ENCODE measurements at places on chromosomes 11 and 22.

- DNase-seq: no peak
These were observed 268.5 kb downstream of the SOX6 start for GRCh38 chr11:16087886-16088285.

DNA sequence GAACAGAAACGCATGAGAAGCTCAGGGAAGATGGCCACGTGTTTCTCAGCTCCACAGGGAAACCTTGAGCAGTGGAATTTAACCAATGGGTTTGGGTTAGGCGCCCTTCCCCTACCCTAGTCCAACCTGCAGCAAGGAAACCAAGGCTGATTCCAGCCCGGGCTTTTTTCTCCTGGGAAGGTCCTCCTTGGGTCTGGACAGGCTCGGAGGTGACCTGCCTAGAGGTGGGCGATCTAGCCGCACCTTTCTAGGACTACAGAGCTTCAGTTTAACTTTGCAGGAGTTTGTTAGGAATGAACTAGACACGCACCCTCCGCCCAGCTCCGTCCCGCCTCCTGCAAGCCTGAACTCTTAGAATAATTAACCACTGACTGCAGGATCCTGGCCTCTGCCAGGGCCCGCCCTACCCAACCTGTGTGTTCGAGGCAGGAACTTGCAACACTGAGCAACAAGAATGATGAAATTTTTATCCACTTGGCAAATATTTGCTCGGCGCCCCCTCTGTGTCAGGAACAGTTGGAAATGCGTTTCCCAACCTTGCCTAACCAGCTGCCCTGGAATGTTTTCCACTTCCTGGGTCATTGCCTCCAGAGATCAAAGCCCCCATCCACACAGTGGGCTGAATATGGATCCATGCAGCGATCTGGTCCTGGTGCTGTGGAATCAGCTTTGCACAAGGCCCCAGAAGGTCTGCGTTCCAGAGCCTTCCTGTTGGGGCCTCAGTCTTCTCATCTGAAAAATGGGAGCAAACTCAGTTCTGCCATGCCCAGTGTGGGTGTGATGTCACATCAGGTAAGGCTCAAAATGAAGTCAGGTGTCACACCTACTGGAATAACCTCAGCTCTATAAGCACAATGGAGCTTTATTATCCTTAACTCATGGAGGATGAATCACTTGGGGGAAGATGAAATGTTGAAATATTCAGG lies 13.3 kb downstream of the MPST start:
- DNase-seq: no peak

DNA sequence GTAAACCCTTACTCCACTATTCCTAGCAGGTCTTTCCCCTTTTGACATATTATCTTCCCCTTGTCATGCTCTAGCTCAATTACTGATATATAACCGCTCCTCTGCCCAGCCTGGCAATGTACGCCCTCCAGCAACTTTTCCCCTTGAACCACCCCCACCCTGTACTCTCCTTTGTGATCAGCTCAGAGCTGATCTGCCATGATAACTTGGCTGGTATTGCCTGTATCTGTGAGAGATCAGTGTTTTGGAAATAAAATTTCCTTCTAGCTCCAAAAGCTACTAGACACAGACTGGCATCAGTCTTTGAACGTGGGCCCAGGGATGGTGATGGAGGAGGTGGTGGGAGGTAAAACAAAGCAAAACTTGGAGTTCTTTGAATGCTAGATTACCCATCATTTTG lies 42.9 kb downstream of the DIXDC1 start:
- DNase-seq: no peak

DNA sequence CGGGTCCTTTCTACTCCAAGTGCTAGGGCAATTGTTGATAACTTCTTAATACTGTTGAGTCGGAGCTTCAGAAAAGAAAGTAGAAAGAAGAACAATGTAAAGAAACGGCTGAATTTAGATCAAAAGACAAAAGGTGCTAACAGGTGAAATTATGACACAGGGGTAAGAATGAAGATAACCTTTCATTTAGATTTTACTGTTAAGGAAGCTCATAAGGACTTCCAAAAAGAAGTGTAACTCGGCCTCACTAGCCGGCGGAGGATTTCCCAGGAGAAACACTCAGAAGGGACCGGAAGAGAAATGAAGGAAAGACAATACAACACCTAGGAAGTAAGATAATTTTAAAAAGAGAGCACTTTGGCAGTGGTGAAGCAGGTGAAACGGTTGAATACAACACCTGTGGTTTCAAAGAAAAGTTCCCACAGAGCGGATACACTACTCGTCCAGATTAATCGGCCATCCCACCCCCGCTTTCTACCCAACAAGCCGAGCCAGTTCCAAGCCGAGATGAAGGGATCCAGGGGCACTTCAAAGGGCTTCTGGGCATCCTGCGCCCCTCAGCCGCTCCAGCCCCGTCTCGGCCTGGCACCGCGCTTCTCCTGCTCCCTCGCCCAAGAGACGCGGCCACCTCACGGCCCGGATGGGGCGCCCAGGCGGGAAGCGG lies 737 bp downstream of the PPP2R1B start:
- DNase-seq: no peak

- DNase-seq: no peak
These were observed 430 bp downstream of the CDC42EP1 start for GRCh38 chr22:37560608-37561211.

DNA sequence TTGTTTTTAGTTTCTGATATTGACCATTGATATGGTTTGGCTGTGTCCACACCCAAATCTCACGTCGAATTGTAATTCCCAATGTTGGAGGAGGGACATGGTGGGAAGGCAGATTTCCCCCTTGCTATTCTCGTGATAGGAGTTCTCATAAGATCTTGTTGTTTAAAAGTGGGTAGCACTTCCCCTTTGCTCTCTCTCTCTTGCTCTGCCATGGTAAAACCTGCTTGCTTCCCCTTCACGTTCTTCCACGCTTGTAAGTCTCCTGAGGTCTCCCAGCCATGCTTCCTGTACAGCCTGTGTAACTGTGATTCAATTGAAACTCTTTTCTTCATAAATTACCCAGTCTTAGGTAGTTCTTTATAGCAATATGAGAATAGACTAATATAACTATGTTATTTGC lies 203.6 kb upstream of the CHORDC1 start:
- DNase-seq: no peak

All from activated CD8-positive, alpha-beta memory T cell treated with anti-CD3 and anti-CD28 coated beads, Interleukin-2, amount 50 U/mL, for 4 hours (primary cell).